WTC11 (cell line): ENCODE measurements at places on chromosomes 2 and 18.

DNA sequence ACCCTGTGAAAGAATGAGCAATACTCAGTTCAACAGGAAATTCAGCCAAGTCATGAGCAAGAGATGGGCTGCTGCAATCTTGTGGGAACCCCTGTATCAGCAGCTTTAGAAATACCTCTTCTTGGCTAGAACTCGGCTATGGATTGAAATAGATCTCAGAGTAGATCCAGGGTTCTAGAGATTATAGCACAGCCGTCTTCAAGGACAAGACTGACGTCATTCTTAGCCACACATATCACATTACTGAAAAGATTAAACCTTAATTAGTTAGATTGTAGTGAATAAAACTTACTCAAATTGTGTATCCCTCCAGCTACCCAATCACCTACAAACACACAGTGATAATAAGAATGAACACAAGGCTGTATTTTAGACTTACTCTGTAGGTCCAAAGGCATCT, 776.4 kb downstream of the EPHA4 start:
- DNase-seq, result no peak

DNA sequence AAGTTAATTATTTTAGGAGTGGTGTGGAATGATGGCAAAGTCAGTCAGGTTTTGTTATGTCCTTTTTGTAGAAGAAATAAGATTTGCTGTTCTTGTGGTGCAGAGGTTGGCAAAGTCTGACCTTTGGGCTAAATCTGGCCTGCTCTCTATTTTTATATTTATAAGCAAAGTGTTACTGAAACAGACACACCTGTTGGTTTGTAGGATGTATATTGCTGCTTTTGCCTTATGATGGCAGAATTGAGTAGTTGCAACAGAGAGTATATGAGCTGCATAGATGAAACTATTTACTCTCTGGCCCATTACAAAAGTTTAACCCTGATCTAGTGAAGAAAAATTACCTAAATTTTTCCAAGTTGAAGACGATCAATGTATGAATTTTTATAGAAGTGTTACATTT, 34.1 kb upstream of the KCNJ13 start:
- DNase-seq, result no peak

- no peak for DNase-seq
Measured at GRCh38 chr18:12043811-12044210, 49.8 kb upstream of the ANKRD62 start.

GRCh38 chr2:177887722-177888121, 184.9 kb downstream of the PDE11A start:
- no peak for DNase-seq

DNA sequence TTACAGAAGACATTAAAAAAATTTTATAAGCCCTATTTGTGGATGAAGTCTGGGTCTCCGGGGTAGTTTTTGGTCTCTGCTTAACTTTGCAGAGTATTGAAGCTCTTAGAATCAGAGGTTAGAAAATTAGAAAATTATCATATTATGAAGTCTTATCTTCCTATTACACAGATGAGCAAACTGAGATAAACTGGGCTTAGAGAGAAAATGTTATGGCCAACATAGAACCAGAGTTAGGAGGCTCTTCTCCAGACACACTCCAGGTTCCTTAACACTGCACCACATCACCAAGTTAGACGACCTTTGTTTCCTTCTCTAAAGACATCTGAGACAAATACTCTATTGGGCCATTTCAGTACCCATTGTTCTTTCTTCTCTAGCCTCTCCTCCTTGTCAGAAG, 36.7 kb upstream of the NEB start:
- DNase-seq, result no peak

DNA sequence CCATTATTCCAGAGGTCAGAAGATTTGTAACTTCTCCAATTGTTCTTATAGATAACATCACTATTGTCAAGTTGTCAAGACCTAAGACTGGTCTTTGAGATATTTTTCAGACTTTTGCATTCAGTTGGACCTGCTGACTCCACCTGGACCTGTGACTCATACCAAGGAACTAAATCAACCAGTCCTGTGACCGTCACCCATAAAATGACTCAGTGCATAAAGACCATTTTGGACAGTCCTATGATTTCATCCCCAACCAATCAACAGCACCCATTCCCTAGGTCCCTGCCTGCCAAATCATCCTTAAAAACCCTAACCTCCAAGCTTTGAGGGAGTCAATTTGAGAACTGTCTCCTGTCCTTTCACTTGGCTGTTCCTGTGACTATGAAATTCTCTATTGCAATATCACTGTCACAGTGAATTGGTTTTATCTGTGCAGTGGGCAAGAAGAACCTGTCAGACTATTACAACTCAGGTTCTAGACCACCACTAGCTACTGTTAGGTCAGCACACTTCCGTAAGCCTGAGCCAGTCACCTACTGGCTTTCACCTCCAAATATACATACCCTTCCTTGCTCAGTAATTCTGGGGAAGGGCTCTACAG, 17.1 kb downstream of the DPP4 start:
- DNase-seq, result no peak

GRCh38 chr2:161133366-161133765, 26.9 kb upstream of the TANK start:
- no peak for DNase-seq

GRCh38 chr2:64024259-64024949, 5.2 kb upstream of the VPS54 start:
- no peak for DNase-seq

DNA sequence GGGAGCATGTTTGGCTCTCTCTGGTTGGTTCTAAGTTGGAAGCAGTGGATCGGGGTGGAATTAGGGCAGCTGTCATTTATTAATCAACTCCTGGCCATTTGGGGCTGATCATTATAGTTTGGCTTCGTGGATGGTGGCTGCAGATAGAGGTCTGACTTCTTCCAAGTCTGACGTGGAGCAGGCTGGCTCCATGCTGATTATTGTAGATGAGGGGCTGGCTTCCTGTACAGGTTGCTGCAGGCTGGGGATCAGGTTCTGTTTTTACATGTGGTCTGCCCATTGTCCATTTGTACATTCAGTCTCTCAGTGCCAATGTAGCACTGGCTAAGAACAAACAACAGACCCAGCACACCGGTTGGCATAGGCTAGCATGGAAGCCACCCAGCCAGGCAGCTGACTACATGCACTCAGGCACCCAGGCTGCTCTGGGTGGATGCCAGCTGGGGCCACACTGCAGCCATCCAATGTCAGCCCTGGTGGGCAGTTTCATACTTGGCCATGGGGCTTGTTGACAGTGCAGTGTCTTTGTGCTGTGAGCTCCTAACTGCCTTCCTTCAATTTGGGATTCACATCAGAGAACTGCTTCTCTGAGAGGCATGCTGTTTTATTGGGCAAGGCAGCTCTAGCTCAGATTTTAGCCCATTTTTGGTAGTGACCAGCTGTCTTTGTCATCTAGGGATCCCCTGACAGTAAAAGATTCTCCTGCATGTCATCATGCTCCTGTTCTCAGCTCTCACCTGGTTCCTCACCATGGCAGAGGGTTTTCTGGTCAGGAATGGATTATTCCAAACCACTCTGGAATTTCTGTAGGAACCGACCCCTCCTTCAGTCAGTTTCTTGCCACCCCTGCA, 25.4 kb downstream of the NPAS2 start:
- DNase-seq, result no peak

GRCh38 chr18:37173384-37173783, 344.5 kb downstream of the KIAA1328 start:
- DNase-seq, result no peak

DNA sequence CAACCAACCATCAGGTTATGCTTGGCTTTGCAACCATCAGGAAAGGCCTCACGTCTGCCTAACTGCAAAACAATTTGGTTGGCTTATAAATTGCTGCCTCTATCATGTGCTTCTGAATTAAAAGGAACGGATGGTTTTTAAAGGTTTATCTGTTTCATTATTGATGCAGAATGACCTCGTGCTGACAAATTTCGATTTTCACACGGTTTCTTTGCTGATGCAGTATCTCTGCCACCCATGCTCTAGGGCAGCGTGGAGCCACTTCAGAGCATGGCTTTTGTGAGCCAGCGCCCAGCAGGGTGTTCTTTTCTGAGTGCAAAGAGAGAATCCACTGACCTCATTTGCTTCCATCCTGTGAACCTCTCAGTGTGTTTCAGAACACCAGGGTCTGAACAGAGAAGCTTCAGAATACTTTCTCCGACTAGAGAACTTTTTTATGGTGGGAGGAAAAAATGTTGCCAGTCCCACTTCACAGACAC, 143.1 kb upstream of the L3MBTL4 start:
- no peak for DNase-seq

- no peak for DNase-seq
Measured at GRCh38 chr2:190517468-190517867, 17.1 kb downstream of the NEMP2 start.

DNA sequence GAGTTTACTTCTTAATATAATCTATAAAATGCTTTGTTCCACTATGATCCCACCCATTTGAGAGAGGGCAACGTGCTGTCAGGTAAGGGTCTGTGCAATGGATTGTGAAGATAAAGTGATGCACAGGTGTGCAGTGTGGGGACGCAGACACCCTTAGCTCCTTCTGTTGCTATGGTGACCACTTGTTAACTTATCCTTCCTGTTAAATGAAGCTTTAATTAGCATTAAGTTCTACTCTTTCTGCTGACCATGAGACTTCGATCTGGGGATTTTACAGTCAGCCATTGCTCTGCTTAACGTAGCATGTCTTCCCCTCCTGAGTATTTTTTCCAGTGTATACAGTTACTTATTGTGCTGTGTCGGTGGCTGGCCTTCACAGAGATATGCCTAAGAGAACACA, 23.1 kb upstream of the ALKAL2 start:
- no peak for DNase-seq

DNA sequence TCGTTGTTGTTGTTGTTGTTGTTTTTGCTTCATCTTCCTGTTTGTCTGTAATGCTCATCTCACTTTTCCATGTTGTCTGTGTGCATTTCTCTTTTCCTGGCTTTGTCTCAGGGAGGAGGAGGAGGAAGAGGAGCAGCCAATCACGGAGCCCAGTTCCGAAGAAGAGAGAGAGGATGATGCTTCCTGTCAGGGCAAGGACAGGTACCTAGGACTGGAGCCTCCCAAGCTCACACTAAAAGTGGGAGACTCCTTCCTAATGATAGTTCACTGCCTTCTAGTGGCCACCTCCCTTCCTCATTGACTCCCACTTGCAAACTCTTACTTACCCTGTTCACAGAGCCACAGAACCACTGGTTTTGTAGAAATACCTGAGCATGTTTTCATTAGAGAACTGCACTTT, 179.6 kb downstream of the TPGS2 start:
- no peak for DNase-seq

DNA sequence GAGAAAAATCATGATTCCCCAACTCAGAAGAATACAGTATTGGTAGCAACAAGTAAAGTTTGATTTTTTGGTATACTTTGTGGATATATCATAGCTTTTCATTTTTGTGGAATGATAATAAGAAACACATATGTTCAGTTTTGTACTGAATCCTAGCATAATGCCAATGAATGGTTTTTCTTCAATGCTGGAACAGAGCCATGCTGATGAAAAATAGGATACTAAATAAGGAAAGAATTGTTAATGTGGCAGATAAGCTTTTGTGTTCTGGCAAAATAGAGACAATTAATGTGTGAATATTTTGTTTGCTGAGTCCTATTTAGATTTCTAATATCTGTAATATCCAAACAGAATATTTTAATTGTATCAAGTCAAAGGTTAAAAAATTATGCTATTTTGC, 21.9 kb downstream of the CD28 start:
- no peak for DNase-seq

DNA sequence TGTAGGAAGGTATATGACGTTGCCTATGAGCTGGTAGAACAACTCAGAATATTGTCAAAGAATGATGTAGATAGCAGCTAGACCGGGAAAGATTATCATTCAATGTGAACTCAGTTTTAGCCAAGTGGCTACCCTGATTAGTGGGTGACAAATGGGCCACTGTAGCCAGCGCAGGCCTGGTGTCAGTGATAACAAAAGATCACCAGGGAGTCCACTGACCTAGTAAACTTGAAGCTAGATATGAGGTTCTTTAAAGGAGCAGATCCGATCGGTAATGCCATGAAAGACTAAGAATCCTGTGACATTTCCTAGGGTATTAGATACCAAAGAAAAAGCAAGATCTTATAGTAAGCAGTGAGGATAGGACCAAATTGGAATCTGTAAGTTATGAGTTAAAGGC, 180.9 kb downstream of the GCA start:
- no peak for DNase-seq

GRCh38 chr18:30248056-30248455, 794.5 kb downstream of the DSC3 start:
- no peak for DNase-seq

- no peak for DNase-seq
Measured at GRCh38 chr2:49914281-49914680, 760.0 kb upstream of the FSHR start.

DNA sequence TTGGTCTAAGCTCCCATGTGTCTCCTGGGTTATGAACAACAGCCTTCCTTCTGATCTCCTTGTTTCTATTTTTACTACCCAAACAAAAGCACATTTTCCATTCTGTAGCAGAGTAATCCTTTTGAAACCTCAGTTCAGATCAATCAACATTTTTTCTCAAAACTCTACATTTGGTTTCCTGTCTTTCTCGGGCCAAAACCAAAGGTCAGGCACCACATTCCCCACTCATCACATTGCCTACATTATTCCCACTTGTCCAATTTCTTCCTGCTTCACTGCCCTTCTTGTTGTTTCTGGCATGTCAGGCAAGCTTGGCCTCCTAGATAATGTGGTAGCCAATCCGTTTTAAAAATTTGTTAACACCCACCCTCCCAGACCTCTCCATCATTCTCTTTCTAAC, 196.8 kb downstream of the PPP1R1C start:
- DNase-seq, result no peak

- DNase-seq, result no peak
Measured at GRCh38 chr2:175187378-175187777, 5.9 kb upstream of the ATP5MC3 start.
